ENCODE measurements at places on chromosomes 7 and 10.

DNA sequence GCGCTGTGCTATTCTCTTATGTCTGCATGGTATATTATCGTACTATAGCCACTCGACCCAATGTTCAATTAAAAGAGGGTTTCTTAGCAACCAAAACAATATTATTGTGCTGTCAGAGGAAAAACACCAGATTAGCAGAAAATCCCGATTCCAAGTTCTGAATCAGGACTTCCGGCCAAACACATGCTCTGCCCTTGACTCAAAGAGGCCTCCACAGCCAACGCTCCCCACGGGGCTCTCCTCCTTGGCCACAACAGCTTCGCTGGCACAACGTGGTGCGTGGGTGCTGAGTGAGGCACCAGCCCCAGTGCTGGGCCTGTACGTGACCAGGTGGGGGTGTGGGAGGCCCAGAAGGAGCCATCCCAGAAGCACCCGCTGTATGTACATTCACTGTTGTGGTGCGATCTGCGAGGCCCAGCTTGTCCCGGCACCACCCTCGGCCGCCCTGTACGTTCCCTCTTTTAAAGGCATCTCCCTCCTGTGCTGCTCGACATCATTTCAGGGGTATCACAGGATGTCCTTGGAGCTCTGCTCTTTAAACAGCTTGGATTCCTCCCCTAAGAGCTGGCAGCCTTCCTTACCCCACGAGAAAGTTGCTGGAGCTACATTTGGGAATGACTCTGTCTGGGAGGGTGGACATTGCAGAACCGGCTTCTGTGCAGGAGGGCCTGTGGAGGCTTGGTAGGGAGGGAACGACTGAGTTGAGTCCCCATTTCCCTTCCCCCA lies 736.2 kb downstream of the PARD3 start:
- no peak for DNase-seq

- no peak for DNase-seq
These were observed 124.7 kb upstream of the C1QL3 start for GRCh38 chr10:16646181-16647059.

GRCh38 chr10:61975391-61975932 lies 74.0 kb downstream of the ARID5B start:
- DNase-seq, result no peak

GRCh38 chr7:51639661-51640334 lies 323.2 kb upstream of the COBL start:
- no peak for DNase-seq

DNA sequence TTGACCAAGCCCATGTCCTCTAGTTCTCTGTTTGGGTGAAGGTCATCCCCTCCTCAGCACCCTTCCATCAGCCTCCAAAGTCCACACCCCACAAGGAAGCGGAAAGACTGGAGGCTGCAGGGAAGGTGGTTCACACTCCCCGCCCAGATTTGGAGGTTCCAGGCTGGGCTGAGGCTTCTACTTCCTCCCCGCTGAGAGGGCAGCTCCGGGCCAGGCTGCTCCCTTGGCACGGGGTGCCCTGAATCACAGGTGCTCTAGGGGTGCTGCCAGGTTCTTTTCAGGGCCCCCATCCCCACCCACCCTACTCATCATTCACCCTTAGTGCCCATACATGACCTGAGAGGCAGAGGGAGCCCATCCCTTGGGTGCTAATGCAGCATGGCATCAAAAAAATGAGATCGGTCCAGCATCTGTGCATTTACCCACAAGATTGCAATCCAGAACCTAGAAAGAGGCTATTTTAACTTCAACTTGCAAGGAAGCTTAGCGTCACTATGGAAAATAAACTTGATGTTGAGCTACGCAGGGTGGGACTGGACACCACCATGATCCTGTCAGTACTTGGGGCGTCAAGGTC lies 47.3 kb upstream of the ZMIZ1 start:
- DNase-seq, result no peak

- no peak for DNase-seq
These were observed 2.4 kb upstream of the FGF8 start for GRCh38 chr10:101778151-101778780.

DNA sequence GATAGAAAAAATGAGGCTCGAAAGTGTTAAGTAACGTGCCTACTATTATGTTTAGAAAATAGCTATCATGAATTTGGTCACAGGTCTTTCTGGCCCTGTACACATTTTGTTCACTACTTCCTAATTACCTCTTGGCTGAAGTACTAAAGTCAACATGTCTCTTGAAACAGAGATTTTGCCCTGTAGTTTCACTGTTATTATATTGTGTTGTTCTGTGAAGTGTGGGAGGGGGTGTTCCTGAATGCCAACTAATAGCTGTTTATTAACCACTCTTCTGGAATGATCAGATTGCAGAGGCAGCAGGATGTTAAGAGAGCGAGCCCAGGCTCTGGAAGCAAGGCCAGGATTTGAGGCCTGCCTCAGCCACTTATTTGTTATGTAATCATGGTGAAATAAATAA lies 72.1 kb downstream of the RNF133 start:
- DNase-seq, result no peak

DNA sequence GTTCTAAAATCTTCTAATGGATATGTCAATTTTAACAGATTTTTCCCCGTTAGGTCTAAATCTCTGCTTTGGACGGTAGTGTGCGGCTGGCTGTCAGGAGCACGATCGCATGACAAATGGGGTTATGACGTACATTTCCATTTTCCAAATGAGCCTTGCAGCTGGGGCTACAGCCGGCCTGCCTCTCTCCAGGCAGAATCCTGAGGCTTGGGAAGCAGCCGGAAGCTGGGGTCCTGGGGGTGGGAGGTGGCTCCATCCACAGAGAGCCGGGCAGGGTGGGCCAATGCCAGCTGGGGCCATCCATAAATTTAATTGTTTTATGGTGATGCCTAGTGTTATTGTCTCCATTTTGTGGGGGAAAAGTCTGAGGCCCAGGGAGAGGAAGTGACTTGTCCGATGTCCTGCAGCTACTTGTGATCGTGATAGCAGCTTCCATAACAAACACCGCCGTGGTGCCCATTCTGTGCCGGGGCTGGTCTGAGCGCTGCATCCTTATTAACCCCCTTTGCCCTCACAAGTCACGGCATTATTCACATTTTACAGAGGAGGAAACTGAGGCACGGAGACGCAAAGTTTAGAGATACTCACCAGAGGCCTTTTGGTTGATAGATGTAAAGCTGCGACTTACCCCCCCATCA lies 53.0 kb upstream of the EBF3 start:
- no peak for DNase-seq

- DNase-seq, result no peak
These were observed 925.1 kb downstream of the LRMDA start for GRCh38 chr10:76356557-76356956.

- DNase-seq, result no peak
These were observed 40.1 kb upstream of the CXCL12 start for GRCh38 chr10:44424957-44425356.

DNA sequence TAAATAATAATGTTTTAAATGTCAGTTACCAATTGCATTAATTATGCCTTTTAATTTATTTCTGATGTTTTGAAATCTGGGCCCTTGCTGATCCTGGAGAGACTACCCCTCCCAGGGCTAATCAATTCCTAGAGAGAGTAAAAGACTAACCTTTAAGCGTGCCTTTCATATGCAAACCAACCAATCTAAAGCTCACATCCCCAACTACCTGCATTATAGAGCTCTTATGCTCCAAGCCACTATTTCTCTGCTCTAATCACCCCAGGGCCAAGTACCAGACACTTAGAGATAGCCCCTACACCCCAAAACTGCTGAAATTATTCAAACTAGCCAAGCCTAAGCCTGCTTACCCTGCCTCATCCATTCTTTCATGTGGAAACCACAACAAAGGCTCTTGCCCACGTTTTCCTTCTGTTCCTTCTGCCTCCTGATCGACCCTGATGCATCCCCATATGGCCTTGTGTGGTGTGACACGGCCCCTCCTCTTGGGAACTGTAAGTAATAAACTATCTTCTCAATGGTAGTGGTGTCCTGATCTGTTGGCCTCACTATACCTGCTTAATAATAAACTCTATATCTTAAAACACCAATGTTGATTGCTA lies 97.7 kb downstream of the HIBADH start:
- DNase-seq, result no peak

DNA sequence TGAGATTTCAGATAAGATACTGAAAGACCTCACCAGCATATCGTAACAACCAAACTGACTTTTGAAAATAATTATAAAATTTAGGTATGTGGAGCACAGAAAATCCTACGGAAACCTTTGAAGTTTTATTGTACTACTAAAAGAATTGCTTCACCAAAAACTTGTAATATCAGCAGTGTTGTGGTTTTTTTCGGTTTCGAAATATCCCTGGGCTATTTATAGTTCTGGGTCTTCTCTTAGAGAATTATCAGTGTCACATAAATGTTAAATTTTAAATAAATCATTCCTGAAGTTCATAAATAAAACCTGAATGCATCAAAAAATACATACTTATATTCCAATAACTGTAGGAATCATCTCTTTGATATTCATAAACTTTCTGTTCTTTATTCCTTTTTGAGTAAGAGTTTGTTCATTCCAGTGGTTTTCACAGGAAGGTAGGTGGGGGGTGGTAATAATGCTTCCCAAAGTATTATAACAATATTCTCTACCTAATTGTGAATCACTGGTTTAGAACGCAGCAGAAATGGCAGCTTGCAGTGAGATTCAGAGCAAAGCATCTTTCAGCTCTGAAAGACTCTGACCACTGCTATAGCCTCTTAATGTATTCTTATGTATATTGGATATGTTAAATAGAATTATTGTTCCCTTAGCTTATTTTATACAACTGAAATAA lies 60.2 kb downstream of the ZNF277 start:
- DNase-seq, result no peak

- DNase-seq, result no peak
These were observed 571.4 kb upstream of the IGFBP3 start for GRCh38 chr7:46492466-46492865.

DNA sequence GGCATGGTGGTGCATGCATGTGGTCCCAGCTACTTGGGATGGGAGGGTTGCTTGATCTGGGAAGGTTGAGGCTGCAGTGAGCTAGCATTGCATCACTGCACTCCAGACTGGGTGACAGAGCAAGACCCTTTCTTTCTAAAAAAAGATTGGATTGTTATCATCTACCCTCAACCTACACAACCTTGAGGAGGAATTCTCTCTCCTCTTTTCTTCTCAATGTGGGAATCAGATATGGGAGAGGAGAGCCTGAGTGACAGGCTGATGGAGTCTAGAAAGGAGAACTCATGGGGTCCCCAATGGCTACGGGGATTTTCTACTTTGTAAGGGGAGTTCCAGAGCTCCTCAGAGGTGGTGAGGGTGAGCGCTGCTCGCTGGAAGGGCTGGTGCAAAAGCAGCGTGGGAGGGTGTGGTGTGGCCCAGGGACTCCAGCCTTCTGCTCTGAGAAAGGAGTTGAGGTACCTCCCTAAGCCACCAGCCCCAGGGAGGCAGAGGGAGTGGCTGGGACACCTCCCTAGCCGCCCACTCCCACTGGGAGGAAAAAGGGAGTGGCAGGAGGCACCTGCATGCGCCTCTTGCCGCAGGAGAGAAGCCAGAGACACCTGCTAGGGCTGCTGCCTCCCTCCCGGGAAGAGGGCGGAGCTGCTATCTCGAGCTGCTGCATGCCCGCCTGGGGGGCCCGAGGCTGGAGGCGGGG lies 48.4 kb downstream of the GATA3 start:
- no peak for DNase-seq

- DNase-seq, result no peak
These were observed 222.0 kb upstream of the ZMIZ1 start for GRCh38 chr10:78846760-78847159.

GRCh38 chr10:78211561-78212051 lies 177.9 kb downstream of the RPS24 start:
- DNase-seq, result no peak

DNA sequence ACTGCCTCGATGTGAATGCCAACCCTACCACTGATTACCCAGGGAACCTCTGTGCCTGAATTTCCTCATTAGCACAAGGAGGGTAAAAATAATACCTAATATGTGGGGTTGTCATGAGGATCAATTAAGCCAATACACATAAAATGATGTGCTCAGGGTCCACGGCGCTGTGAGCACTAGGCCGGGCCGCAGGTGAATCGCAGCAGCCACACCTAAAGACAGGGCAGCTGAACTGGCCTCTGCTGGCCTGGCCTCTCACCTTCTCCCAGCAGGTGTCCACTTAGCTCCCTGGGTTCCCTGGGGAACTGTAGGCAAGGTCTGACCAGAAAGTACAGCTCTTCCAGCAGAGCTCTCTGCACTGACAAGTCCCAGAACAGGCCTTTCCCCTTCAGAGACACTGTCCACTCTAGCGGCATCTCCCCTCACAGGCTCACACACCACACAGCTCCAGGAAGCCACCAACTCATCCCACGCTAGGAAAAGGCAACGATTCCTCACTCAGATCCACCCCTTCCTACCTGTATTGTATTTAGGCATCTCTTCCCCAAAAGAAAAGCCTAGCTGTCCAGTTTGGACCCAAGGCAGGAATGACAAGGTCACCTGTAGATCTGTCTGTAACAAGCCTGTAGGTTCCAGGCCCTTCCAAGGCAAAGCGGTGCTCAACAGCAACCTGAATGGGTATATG lies 273.1 kb downstream of the USP6NL start:
- DNase-seq, result no peak

- DNase-seq, result no peak
These were observed 2.9 kb downstream of the CTBP2 start for GRCh38 chr10:125157505-125157904.

DNA sequence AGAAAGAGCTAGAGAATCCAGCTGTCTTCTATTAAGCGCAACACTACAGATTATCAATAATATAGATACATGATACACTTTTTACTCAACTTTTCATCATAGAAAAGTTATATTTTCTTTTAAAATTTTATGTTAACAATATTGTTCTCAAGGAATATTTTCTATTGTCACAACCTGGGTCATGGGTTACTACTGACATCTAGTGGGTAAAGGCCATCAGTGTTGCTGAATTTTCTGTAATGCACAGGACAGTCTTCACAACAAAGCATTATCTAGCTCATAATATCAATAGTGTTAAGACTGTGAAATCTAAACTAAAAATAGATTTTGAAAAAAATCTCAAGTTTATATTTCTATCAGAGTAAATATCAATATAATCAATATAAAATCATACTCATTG lies 209.8 kb downstream of the ZNF33B start:
- no peak for DNase-seq

DNA sequence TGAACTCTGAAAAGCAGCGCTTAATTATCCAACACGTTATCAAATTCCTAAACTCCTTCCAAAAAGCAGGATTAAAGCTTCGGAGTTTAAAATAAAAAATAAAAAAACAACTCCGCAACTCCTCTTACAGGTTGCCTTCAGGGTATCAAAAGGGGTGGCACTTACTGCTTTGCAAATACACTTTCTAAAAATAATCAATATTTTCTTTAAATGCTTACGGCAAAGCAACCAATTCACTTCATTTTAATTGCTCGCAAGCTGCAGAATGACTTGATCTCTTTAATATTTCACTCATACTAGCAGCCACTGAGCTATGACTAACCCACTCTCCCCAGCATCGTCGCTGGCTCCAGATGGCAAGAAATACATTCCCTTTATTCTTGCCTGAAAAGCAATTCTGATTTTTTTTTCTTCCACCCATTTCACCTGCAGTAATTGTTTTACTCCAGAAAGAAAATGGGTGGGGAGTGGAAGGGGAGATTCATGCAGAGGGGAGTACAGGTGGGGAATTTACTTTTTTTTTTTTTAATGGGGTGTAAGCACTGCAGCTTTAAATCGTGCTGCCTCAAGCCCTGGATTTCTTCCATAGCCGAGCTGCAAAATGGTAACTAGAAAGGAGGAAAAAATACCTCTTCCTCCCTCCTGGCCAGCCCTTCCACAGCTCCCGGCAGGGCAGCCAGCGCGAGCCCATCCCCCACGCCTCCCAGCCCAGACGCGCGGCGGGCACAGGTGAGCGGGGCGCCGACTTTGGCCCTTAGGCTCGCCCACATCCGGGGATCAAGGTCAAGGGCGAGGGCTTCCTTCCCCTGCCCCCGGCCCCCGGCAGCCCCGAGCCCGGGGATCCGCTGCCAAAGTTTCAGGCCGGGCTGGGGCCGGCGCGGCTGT lies 54.2 kb upstream of the FHIP2A start:
- DNase-seq, result peak; percentile 1

Measured in activated T-helper 1 cell treated with anti-CD3 and anti-CD28 coated beads, Interleukin-2, amount 50 U/mL, for 16 hours (primary cell).